ENCODE measurements at places on chromosomes 1 and 21.

DNA sequence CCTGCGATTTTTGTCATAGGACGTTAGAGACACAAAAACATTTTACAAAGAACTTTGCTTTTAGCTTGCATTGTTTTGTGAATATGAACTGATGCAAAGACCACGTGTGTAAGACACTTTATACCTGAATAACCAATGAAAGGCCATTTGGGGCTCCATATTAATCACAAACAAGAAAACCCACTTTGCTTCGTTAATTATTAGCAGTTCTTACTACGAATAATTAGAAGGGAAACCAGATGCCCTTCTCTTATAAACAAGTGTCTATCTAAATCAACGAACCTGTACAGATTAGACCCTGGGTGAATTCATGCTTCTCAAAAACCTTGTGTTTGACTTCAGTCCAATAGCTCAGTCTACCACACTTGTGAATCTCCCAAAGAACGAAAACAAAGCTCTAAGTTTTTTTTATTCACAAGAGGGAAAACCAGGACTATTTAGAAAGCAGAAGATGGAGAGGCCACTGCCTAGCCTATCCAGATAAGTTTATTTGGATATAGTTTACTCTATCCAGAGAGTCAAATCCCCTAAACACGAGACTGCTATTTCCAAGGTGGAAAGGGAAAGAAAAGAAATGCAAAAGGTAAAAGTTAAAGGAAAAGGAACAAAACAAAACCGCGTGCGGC is 897 bp downstream of the CYYR1 start:
- DNase-seq = no peak

DNA sequence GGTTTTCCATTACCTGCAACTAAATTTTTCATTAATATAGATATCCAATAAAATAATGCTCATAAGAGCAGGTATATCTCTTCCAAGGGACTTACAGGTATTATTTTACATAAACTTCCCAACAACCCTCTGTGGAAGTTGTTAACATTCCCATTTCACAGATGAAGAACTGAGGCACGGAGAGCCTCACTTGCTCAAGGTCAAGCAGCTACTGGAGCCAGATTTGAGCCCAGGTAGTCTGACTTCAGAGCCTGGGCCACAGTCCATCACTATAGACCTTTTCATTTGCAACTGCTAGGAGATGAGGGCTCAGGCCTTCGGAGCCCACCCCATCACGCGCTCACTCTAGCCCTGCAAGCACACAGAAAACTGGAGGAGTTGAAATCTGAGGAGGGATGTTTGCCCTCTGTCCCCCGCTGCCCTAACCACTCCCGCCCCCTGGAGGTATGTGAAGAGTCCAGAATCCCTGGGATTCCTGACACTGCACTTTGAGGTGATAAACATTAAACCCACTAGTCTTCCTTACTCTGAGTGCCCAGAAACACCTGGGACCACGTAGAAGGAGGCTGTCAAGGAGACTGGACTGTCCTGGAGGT is 11.7 kb upstream of the ALPL start:
- DNase-seq = no peak

- no peak for DNase-seq
Observed at GRCh38 chr1:56975446-56975845, 9.6 kb upstream of the C8B start.

DNA sequence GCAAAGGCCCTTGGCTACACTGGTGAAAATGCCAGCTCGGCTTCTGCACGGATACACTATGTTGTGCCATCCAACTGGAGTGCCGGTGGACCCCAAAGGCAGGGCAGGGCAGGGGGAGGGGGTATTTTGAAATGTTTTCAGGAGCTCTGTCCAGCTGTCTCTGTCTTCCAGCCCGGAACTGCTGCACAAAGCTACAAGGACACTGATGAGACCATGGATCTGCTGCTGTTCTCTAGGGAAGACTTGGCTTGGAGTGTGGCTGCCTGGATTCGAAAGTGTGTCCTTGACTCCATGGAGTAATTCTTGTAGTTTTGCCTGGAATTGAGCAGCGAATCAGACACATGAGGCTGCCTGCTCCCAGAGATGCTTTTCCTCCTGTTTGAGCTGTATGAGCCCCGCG is 42.4 kb downstream of the TTC39A start:
- no peak for DNase-seq

GRCh38 chr1:184790642-184791549 is 36.2 kb upstream of the EDEM3 start:
- DNase-seq = no peak
